ENCODE measurements at places on chromosomes 1 and 21.

DNA sequence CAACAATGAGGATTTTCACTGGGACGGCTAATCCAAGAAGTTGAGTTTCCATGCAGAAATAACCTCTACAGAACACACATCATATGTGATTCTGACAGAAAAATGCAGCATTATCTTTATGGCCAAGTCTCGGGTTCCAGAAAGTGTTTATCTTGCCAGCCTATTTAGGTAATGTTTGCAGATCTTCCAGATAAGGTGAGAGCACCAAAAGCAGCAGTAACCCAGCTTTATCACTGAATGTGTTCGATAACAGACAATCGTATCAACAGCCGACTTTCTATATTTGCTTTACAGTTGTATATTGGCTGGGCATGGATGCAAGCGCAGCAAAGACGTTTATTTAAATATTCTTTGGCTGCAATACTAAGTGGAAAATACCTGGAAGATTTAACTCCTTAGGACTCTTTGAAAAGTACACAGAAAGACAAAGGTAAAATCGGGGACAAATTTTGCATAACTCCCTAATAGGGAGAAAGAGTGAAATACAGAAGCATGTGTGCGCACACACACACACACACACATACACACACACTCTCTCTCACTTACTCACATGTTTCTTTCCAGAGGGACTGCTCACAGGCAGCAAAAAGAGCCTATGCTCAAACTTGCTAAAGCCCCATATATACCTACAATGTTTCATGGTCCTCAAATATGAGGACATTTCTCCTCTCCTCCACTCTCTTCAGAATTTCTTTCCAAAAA, 3.0 kb upstream of the CTSK start:
- DNase-seq = no peak

- peak; percentile 36 for DNase-seq
Measured at GRCh38 chr1:179228783-179229213, 679 bp downstream of the ABL2 start.

- peak; percentile 46 for DNase-seq
Measured at GRCh38 chr1:212525479-212526110, 83.0 kb upstream of the ATF3 start.

DNA sequence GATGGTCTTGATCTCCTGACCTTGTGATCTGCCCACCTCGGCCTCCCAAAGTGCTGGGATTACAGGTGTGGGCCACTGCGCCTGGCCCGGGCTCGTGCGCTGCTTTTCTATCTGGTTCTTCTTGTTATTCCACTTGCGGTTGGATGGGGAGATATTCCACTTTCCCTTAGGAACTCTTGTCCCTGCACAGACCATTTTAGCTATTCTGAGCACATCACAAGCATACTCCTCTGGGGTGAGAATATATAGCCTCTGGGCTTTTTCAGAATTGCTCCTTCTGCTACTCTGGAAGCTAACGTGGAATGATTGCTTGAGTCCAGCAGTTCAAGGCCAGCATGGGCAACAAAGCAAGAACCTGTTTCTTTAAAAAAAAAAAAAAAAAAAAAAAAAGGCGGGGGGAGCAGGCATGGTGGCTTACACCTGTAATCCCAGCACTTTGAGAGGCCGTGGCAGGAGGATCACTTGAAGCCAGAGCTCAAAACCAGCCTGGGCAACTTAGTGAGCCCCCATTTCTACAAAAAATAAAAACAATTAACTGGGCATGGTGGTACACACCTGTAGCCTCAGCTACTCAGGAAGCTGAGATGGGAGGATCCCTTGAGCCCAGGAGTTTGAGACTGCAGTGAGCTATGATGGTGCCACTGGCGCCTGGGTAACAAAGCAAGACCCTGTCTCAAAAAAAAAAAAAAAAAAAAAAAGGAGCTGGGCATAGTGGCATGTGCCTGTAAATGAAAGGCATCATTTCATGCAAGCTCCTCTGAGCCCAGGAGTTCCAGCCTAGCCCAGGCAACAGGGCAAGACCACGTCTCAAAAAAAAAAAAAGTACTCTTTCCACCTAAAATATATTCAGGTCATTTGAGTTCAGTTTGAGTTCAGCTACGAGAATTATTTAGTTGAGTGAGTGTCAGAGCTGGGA, 11.8 kb upstream of the PGD start:
- no peak for DNase-seq

GRCh38 chr1:66624412-66625060, 90.6 kb downstream of the SGIP1 start:
- no peak for DNase-seq

GRCh38 chr1:223849352-223850254, 3.9 kb upstream of the TP53BP2 start:
- DNase-seq = no peak

DNA sequence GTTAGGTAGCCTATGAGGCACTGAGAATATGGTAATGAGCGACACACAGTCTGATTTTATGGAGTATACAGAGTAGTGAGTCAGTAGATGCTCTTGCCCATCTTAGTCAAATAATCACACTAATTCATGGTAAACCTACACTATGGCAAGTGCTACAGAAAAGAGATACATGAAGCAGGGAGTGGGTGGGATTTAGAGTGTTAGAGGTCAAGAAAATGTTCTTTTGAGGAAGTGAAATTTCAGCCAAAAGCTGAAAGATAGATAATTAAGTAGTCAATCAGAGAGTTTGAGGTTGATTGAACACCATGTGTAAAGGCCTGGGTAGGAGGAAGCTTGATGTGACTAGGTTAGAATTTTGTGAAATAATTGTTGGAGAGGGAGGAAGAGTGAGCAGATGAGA, 14.7 kb downstream of the MDM4 start:
- peak; percentile 60 for DNase-seq

- no peak for DNase-seq
Measured at GRCh38 chr1:221772117-221772516, 30.2 kb upstream of the DUSP10 start.

DNA sequence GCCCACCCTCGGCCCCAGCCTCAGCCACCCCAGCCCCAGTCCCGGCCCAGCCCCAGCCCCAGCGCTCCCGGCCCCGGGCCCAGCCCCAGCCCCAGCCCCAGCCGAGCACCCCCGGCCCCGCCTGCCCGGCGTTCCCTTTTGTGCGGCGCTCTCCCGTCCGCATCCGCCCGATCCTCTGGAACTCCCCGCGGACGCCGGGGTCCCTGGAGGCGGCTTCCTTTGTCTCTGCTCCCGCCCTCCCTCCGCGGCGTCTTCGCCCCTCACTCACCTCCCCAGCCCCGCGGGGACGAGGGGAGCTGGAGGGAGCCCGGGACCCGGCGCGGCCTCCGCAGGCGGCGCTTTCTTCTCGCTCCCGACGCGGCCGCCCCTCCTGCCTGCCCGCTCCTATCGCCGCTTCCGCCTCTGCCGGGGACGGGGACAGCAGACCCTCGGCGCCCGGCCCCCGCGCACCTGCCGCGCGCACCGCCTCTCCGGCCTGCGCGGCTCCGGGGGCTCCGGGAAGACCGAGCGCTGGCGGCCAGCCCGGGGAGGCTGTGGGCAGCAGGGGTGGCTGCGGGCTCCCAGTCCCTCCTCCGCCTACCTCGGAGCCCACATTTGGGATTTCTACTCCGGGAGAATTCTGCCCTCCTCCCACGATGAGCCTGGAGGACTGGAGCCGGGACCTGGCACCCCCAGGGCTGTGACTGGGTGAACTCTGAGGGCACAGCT, 14.0 kb downstream of the AGRN start:
- DNase-seq = no peak

DNA sequence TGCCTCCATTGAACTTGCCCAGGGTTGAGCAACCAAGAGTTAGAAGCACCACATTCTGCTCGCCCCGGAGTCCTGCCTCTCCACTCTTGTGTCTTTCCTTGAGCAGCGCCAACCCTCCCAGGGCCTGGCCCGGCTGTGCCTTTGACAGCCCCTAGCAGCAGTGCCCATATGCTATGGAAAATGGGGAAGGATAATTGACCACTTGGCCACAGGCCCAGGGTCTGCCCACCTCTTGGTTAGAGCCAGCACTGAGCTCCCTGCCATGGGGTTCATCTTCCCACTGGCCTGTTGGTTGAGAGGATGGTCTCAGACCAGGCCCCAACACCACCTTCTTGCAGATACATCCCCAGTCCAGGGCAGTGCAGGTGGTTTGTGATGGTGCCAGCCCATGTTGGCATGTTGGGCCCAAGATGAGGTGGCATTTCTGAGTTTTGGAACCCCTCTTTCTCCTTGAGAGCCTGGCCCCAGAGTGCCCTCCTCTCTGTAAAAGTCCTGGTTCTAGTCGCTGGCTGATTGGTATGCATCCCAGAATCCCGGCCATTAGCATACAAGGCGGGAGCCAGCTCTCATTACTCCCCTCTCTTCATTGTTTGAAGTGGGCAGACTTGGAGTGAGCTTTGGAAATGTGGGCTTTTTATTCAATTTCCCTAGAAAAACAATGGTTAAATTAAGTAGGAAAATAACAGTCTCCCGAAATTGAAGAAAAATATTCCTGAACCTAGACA, 7.6 kb downstream of the ARHGEF10L start:
- DNase-seq = no peak

GRCh38 chr1:109392788-109393616, 4.7 kb downstream of the SORT1 start:
- DNase-seq = peak; percentile 56

DNA sequence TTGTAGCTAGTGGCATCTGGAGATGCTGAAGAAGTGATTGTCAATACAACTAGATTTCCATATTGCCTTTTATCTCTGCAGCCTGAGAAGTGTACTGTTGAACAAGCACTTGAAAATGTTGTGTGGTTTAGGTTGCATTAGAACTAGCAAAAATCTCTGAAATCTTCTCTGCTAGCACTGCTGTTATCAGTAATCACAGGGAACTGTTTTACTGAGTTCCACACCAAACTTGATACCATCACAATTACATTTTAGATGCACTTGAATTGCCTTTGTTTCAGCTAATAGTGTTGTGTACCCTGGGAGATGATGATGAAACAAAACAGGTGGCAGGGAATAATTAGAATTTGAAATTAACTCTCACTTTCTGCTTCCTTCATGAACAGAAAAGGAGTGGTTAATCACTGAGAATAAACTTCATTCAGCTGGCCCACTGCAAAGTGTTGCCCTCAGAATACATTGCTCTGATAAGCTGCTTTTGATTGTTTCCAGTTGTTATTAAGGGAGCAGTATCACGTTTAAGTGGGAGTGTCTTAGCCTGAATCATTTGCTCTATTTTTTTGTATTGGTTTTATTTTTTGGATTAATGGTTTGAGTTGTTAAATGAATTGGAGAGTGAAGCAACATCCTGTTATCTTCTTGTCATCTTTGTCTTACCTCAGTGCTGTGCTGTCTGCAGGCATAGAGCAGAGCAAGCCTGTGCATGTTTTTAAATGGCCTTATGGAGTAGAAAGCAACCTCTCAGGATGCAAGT, 13.0 kb downstream of the FAM20B start:
- DNase-seq = no peak

DNA sequence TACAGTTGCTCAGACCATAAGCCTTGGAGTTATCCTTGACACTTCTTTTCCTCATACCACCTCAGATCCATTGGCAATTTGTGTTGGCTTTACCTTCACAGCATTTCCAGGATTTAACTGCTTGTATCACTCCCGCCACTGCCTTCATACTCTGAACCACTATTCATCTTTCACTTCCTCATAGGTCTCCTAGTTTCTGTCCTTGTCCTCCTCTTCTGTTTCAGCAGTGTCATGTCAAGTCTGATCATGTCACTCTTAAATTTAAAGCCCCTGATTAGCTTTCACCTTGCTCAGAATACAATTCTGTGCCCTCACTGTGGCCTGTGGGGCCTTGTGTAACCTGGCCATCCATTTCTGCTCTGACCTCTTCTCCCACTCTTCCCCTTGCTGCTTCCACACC, 34.7 kb upstream of the C1orf115 start:
- no peak for DNase-seq

GRCh38 chr1:239566074-239566473, 179.7 kb downstream of the CHRM3 start:
- DNase-seq = no peak

DNA sequence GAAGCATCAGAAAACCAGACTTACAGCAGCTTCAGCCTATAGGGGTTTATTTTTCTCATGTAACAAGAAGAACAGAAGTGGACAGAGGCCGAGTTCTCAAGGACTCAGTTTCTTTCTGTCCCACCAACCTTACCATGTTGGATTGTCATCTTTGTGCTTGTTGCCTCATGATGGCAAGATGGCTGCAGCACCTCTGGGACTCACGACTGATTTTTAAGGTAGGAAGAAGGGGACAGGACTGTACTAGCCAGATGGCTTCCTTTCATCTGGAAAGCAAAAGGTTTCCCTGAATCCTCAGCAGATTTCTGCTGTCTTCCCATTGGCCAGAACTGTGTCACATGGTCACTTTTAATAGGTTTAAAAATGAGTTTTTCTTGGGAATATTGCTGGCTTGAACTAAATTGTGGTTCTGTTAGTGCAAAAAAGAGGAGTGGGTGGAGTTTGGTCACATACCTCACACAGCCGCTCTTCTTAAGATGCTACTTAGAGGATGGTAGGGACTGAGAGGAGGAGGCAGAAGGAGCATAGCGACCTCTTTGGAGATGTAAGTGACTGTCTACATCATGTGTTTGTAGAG, 48.1 kb upstream of the ENAH start:
- DNase-seq = no peak

GRCh38 chr21:33112681-33113080, 42.7 kb downstream of the OLIG1 start:
- no peak for DNase-seq

GRCh38 chr1:198713081-198713480, 74.2 kb downstream of the PTPRC start:
- DNase-seq = peak; percentile 24

- no peak for DNase-seq
Measured at GRCh38 chr1:156929596-156930238, 9.3 kb downstream of the LRRC71 start.

- no peak for DNase-seq
Measured at GRCh38 chr1:53088616-53089300, 26.7 kb downstream of the PODN start.

- no peak for DNase-seq
Measured at GRCh38 chr1:84301785-84302385, 377 bp downstream of the SAMD13 start.
